ENCODE measurements at places on chromosomes 16 and 17.

DNA sequence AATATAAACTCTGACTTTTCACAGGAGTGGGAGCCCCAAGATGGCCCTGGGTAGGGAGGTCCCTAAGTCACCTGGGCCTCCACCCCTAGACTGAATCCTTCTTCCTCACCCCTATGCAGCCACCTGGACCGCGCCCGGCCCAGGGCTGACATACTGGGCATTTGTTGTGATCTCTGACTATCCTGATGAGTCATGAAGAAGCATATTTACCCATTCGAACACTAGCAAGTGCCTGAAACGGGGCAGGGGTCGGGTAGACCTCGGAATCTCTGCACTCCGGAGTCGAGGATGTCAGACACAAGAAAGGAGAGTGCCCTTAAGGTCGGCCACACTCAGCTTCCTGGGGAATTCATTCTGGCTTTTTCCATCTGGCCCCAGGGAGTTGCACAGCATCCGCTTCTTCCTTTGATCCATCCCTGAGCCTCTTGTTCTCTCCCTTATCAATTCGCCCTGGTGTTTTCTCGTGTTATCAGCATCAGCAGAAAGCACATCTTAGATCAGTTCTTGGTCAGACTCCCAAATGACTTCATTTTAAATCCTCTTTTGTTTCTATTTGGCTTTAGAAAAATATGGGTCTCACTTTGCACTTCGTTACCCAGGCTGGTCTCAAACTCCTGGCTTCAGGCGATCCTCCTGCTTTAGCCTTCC is 10.4 kb downstream of the METTL22 start:
- no peak for DNase-seq

- no peak for DNase-seq
Observed at GRCh38 chr16:736936-737481, 3.8 kb downstream of the CIAO3 start.

GRCh38 chr16:81709016-81709900 is 69.8 kb upstream of the PLCG2 start:
- no peak for DNase-seq

DNA sequence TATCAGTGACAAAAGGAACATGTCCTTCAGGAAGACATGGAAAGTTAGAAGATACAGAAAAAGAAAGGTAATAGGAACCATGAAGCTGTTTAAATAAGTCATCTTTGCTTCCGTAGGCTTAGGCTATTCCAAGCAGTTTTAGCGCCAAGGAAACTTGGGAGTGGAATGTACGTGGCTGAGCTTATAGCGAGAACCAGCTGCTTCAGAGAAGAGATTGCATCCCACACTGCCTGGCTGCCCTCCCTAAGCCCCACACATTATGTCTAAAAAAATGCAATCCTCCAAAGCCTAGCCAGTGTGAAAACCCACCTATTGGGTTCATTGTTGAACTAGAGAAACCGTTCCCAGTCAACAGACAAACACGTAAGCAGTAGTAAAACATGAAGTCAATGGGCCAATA is 149.9 kb downstream of the SLC39A11 start:
- DNase-seq = no peak

DNA sequence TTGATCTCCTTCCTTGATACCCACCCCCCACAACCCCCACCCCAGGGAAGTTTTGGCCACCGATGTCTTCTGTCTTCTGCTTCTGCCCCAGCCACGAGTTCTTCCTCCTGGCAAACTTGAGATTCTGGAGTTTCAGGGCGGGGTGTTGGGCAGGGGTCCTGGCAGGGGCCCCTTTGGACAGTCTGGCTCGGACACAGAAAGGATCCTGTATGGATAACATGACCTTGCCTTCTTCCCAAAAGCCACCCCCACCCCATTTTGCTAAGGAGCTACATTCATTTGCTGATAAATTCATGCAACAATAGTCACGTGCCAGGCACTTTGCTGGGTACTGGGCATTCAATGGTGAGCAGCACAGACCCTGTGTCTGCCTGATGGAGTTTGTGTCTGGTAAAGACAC is 5.9 kb upstream of the COL1A1 start:
- DNase-seq = no peak

DNA sequence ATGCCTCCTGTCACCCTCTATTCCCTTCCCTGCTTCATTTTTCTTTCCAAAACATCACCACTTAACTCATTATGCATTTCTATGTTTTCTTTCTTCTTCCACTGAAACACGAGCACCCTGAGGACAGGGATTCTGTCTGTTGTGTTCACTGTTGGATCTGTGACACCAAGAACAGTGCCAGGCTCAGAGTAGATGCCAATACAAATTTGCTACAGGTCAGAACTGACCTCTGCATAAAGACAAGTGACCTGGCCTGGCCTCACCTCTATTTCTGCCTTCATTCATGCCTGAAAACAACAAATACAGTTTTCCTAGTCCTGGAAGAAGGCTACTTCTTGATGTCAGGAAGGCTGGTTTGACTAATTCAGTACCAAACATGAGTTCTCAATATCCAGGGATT is 45.1 kb downstream of the SMPD3 start:
- DNase-seq = no peak

- no peak for DNase-seq
Observed at GRCh38 chr16:57042157-57043111, 49.9 kb upstream of the CPNE2 start.
